ENCODE measurements at places on chromosomes 1 and 21.
A peak's percentile ranks its signal among the peaks of the same experiment; 100 is the strongest.

DNA sequence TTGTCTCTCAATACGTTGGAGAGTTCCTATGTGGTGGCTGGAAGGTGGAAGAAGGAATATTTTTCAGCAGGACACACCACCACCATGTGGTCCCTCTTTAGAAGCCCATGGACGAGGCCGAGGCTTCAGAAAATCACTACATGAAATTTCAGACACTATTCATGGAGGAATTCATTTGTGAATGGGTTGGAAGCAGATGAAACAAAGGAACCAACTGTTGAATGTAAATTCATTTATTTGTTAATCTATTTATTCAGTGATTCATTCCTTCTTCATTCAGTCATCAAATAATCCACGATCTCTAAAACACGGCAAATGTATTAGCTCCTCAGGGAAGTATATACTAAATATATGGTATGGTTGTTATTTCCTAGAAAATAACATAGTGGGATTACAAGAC lies 12.2 kb downstream of the SLC35F3 start:
- DNase-seq: no peak

DNA sequence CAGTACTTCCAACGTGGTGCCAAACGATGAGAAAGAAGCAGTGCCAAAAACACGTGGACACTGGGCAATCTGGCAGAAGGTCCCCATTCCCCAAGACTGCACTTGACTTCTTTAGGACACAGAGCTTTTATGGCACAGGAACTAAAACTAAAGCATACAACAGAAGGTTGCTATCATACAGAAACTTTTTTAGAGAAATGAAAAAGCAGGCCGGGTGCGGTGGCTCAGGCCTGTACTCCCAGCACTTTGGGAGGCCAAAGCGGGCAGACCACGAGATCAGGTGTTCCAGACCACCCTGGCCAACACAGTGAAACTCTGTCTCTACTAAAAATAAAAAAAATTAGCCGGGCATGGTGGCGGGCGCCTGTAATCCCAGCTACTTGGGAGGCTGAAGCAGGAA lies 43.0 kb downstream of the GNB1 start:
- no peak for DNase-seq

GRCh38 chr1:66778969-66779368 lies 22.1 kb downstream of the INSL5 start:
- no peak for DNase-seq

GRCh38 chr1:52676249-52676903 lies 21.8 kb downstream of the COA7 start:
- no peak for DNase-seq

DNA sequence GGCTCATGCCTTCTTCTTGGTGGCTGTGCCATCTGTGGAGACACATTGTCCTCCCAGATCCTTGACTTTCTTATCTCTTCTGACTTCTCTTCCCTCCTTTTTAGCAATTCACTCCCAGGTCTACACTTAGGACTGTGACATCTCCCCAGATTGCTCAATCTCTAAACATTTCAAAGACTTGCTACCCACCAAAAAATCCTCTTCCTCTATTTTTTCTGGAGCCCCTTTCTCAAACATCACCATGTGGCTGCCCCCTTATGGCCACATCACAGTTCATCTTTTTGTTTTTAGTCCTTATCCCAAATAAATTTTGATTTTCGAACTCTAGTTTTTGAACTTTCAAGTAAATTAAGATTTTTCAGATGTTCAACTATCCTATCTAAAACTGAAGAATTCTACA lies 148.6 kb upstream of the HOOK1 start:
- no peak for DNase-seq

DNA sequence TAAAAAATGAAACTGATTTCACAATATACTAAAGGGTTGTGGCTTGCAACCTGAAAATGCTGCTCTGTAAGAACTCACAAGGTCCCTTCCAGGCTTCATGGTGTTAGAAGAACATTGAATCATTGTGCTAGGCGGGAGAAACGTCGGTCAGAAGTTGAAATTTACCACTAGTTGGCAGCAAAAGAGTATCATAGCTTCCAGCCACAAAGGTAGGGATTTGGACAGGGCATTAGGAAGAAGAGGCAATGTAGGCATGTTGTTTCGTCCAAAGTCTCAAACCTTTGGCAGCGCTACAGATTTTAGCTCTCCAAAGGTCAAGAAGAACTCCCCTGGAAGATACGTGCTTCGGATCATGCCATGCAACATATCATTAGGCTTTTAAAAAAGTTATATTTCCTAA lies 62.5 kb upstream of the ZP4 start:
- DNase-seq: no peak

DNA sequence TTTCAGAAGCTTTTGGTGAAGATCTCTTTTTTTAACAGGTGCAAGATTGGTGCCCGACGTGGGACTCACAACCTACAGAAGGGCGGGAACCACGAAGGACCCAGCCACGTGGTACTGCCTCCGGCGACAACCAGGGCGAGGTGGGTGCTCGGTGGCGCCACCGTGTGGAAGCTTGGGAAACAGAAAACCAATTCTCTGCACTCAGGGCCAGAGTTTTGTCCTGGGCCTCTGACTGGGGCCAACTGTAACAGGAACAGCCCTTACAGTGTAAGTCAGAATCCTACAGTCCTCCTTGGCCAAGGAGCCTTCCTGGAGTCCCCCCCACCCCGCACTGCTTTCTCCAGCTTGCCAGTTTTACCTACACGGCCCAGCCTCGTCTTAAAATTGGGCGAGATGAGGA lies 11.6 kb upstream of the S100A7A start:
- peak; percentile 32 for DNase-seq

DNA sequence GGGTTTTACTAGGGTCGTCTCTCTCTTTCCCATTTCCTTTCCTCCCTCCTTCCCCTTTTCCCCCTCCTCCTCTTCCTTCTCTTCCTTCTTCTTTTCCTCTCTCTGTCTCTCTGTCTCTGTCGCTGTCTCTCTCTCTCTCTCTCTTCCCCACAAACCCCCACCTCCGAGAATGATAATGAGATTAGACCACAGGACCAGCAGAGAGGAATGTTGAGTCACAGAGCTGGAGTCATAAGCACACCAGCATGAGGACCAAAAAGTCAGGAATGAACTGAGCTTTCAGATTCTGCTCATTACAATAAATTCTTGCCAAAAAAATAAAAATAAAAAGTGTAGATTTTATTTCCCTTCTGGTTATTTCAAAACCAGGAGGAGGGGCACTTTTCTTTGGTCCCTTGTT lies 377.4 kb downstream of the LTN1 start:
- no peak for DNase-seq

DNA sequence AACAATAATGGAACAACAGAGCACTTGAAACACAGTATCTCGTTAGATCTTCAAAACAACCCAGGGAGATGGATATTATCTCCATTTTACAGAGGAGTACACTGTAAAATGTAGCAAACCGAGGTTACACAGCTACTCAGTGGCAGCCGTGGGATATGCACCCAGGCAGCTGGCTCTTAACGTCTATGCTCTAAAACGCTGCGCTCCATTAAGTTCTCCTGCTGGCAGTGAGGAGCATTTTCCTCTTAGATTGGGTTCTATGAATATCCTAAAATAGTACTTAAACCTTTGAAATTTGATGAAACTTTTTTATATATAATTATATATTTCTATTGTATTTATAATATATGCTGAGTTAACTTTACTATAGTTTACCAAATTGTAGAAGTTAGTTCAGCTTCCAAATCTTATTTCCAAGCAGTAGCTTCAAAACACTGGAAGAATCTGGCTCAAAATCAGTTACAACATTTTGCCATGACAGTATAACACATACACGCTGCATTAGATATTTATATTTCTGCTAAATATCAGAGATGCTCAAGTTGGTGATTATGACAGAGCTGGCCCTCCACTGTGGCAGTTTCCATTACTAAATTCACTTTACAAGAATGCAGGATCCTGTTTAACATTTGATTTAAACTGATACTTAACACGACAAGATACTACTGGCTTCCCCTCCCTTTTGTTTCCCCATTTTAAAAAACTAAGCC lies 49.5 kb downstream of the TGFBR3 start:
- no peak for DNase-seq

DNA sequence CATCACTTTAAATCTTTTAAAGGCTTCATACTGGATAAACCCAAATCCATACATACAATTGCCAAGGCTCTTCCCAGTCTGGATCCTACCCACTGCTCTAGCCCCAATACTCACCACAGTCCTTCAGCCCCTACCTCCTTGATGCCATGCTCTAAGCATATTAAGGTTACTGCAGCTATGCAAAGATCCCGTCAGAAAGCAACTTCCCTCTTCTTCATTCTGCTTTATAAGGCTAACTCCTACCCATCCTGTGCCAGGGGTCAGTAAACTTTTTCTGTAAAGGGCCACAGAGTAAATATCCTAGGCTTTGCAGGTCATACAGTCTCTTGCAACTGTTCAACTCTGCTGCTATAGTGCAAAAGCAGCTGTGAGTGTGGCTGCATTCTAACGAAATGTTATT lies 34.3 kb upstream of the MTF1 start:
- no peak for DNase-seq

DNA sequence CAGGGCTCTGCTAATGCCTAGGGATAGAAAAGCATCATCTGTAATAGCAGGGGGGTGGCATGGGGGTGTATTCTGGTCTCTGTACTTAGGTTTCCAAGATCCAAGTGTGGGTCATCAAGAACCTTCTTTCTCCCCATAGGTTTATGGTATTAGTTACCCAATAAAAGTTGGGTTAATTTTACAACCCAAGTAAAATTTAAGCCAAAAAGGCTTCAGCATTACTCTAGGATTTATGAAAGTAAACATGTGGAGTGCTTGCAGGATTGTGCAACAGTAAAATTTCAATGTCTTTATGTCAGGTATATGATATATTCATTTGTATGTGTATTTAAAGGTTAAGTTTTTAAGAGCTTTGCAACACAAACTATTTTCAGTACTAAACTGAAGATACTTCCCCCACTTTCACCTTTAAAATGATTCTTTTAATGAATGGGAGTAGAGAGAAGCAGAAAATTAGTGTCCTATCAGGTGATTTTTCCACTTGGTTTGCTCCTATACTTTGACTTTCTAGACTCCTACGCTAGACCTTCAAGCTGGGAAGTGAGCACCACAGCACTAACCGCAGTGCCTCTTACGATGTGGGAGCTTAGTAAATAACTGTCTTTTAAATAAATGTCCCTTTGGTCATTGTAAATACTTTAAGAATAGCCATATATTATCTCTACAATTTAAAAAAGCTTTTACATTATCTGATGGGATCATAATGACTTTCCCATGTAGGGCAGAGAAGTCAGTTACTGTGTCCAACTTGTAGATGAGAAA lies 67.8 kb upstream of the UBE2U start:
- DNase-seq: no peak

DNA sequence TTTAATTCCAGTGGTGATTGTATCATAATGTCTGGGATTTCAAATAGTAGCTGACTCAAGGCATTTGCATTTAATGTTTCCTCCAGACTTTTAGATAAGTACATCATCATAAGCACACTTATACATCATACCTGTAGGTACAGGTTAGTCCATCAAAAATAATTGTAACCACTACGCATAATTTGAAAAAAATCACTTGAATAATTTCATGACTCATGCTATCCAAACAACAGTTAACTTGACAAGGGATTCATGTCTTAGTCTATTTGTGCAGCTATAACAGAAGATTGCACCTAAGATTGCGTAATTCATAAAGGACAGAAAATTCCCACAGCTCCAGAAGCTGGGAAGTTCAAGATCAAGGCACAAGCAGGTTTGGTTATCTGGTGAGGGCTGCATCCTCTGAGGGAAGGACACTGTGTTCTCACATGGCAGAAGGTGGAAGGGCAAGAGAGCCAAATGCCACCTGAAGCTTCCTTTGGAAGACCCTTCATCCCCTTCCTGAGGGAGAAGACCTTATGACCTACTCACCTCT lies 801.7 kb upstream of the BRINP3 start:
- DNase-seq: no peak

DNA sequence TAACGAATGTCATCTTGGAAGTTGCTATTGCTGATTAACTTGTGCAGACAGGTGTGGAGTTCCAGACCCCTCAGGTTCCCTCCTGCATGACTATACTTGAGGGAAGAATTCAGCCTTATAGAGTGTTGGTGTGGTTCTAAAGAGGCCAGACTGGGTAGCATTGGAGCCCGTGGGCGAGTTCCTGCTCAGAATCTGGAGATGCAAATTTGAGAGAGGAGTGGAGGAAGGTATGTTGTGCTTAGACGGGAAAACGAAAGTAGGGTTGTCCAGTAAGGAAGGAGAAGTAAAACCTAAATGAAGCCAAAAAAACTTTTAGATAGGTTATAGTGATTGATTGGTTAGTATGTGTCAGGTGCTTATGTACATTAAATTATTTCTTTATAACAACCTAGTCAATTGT lies 79.2 kb downstream of the ZNF326 start:
- no peak for DNase-seq

GRCh38 chr1:167441222-167441621 lies 77.1 kb downstream of the CD247 start:
- DNase-seq: no peak

DNA sequence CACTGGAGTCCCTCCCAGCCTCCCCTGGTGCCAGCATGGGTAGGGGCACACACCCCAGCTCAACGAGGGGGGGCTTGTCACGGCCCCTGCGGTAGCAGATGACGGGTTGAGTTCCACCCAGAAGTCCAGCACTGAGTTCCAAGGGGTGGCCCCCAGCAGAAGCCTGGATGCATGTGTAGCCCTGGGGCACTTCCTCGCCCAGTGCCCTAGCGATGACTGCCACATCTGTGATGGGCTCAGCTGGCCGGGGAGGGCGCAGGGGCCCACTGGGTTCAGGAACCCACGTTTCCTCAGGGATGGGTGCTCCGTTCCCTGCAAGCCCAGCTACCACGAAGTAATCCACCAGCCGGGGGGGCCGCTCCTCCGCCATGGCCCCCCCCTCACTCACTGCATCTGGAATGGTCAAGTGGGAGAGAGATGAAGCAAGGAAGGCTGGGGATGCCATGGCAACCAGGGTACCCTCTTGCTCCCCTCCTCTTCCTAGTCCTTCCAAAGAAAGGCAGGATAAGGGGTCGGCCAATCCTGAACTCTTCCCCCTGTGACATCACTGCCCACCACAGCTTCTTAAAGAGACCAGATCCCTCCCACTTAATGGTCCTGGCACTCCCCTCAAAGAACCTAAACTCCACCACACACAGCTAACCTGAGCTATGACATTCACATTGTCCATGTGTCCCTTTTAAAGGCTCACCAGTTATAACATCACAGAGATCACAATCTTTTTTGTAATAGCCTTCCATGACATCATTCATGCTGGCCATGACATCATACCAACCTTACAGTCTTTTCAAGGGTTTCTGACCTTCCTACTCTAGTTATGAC lies 2.3 kb downstream of the DENND4B start:
- DNase-seq: no peak
